Frontal cortex (tissue), 4 donors: ENCODE measurements at places on chromosomes 5 and 9. TPM values are rescaled to one million over a fixed set of nuclear protein-coding genes. Genes with fewer than 3 reads are reported as not detected.

The NR2F1 gene
- 53.8 TPM for total RNA-seq

The FCN2 gene
- total RNA-seq, result not detected

The NUTM2F gene
- not detected for total RNA-seq

- no peak for DNase-seq
These were observed 1.6 kb downstream of the NR2F1 start for GRCh38 chr5:93584596-93585040.

The SLC36A2 gene
- total RNA-seq, result not detected

GRCh38 chr9:75615284-75615683 is 275.2 kb upstream of the PCSK5 start:
- DNase-seq, result no peak

GRCh38 chr5:14663734-14664269 is 716 bp upstream of the OTULIN start:
- no peak for DNase-seq

The NUTM2G gene
- not detected for total RNA-seq

The SGCD gene
- 3.3 TPM for total RNA-seq

The SNX18 gene
- total RNA-seq, result 24.9 TPM

The SPATA31E1 gene
- total RNA-seq, result not detected

The ORM2 gene
- total RNA-seq, result not detected

The PSAT1 gene
- total RNA-seq, result 17.1 TPM

- DNase-seq, result peak; percentile 35
These were observed 193.6 kb downstream of the HSPA4 start for GRCh38 chr5:133245191-133246052.

- DNase-seq, result no peak
These were observed 398.8 kb downstream of the ENC1 start for GRCh38 chr5:74241751-74242140.

The NOXA1 gene
- total RNA-seq, result 1.2 TPM

The SAXO1 gene
- total RNA-seq, result not detected

- DNase-seq, result no peak
These were observed 284.4 kb downstream of the KDM4C start for GRCh38 chr9:7042124-7042523.

The NTNG2 gene
- 16.3 TPM for total RNA-seq

DNA sequence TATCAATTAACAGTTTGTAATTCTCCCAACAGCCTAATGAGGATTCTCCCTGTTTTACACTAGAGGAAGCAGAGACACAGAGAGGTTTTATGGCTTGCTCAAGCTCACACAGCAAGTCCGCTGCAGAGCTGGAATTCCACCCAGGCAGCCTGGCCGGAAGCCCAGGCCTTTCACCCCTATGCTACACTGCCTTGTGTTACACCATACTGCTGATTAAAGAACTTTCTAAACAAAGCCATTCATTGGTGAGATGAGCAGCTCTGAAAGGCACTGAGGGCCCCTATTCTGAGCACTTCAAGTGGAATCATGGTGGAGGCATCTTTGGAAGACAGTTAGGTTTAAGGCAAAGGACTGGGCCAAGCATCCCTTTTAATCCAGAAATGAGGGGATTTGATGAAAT is 14.7 kb upstream of the LARP1 start:
- no peak for DNase-seq

GRCh38 chr9:88775037-88775471 is 216.2 kb upstream of the S1PR3 start:
- no peak for DNase-seq

The ACOT12 gene
- total RNA-seq, result 1.6 TPM

DNA sequence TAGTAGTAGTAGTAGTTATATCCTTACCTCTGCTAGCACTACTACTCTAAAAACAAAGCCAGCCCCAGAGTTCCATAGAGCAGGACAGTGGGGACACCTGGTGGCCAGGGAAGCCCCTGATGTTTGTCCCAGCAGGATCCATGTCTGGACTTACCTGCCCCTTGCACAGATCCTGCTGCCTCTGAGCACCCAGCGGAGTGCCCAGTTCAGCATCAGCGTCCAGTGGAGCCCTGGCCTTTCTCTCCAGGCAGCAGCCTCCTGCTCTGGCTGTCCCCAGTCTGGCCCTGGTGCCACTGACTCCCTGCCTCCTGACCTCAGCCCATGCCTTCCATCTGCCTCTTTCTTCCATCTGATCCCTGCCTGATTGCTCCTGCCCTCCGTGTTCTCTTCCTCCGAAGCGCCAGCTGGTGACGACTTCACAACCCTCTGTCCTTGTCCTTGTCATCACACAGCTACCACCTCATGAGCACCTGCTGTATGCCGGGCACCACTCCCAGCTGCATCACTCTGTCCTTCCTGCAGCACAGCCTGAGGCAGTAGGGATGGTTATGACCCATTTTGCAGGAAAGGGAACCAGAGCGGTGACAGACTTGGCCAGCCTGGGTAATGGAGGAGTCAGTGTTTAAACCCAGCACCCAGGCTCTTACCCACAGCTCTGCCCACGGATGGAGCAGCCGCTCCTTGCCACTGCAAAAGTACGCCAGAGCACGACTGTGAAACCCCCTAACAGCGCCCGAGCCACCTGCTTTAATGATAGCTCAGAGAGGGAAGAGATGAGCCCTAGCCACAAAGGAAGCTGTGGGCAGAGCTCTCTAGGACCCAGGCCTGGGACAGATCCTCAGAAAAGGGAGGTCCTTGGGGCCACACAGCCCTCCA is 11.5 kb downstream of the SARDH start:
- peak; percentile 46 for DNase-seq

DNA sequence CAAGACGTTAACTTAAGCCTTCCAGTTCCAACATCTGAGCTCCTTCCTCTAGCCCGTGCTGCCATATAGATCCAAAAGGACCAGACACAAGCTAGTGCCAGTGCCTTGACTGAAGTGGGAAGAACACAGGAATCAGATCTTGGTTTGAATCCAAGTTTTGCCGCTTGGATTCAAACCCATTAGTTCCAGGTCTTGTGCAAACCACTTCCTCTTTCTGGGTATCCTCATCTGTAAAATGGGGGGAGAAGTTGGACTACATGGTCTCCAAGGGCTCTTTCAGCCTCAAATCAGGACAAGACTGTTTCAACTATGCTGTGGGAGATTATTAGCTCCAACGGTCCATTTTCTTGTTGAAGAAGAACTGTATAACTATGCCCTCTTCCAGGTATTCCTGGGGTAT is 32.6 kb downstream of the TTLL11 start:
- no peak for DNase-seq

- DNase-seq, result no peak
These were observed 6.9 kb downstream of the NR4A3 start for GRCh38 chr9:99828417-99829176.

GRCh38 chr5:169024421-169024820 is 276.5 kb downstream of the SLIT3 start:
- DNase-seq, result no peak

The KCNT1 gene
- 3.7 TPM for total RNA-seq

GRCh38 chr9:99807276-99807852 is 14.3 kb upstream of the NR4A3 start:
- DNase-seq, result peak; percentile 54

DNA sequence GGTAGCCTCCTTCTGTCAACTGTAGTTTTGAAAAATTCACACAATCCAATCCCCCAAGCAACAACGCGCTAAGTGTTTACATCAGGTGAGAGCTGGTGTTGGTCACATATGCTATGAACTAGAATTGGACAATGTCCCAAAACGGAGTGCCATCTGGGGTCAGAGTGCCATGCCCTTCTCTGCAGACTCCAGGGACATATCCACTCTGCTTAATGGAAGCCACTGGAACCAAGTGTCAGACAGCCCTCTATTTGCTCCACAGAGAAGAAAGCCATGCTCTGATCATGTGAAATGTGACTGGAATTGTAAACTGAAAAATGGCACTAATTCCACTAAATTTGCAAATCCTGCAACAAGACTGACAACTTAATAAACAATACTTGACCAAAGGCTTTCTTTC is 12.2 kb downstream of the ABCA1 start:
- no peak for DNase-seq

The FOXD4L3 gene
- total RNA-seq, result not detected

The MLANA gene
- total RNA-seq, result not detected

GRCh38 chr9:27348785-27349697 is 52.1 kb upstream of the EQTN start:
- no peak for DNase-seq

The C5 gene
- total RNA-seq, result 7.7 TPM

DNA sequence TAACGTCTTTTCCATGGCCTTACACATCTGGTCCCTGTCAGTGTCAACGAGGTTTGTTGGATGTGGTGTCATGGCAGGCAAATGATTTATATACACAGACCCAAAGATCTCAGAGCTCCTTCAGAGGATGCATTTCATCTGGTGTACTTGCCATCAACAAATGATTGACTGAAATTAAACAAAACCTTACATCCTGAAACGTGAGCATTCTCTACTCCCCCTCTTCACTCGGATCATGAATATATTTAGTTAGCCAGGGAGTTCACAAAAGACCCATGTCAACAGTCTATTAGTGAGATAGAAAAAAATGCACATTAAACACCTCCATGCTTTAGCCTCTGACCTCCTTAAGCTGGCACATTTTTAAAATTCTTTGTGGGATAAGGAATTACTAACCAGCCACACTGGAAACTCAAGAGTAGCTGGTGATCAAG is 215.6 kb downstream of the EFNA5 start:
- DNase-seq, result no peak

DNA sequence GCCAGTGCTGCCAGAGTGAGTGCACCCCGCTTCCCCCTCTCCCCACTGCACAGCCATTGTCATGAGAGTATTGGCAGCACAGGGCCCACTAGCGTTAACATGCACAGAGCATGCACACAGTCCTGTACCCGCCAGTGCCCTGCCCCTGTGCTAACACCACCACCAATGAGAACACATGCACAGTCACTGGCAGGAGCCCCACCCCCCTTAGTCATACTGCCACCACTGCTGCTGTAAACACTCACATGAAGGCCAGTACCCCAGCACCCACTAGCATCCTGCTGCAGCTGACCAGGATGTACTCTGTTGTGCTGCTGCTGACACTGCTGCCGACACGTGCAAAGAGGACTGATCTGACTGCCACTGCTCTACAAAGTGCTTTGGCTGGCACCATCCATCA is 19.5 kb upstream of the RANBP6 start:
- DNase-seq, result no peak

The EPB41L4B gene
- total RNA-seq, result 2.9 TPM

DNA sequence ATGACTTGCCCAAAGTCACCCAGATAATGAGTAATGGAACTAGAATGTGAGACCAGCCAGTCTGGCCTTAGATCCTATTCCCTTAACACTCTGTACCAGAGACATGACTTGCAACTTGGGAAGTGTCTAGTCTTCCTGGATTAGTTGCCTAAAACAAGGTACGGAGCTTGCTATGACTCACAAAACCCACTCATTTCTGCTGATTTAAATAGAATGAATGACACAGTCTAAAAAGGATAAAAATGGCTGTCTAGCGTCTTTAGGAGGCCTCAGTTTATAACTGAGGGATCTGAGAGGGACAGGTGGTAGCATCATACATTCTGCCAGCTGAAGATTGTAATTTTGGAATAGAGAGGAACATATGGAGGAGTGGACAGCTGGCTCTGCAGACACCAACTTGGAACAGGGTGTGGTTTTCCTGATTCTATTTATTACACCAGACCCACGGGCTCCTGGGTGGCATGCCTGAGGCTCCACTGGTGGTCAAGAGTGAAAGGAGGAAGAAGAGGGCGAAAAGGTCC is 62.7 kb downstream of the ABLIM3 start:
- DNase-seq, result no peak

The STPG3 gene
- total RNA-seq, result not detected

The ADAMTS12 gene
- total RNA-seq, result 1.2 TPM

The PLAC8L1 gene
- 0.82 TPM for total RNA-seq
